NCI-H2081 (cell line): ENCODE measurements at places on chromosomes 1 and 21.

- no peak for DNase-seq
Observed at GRCh38 chr21:17610911-17611310, 1.8 kb downstream of the BTG3 start.

DNA sequence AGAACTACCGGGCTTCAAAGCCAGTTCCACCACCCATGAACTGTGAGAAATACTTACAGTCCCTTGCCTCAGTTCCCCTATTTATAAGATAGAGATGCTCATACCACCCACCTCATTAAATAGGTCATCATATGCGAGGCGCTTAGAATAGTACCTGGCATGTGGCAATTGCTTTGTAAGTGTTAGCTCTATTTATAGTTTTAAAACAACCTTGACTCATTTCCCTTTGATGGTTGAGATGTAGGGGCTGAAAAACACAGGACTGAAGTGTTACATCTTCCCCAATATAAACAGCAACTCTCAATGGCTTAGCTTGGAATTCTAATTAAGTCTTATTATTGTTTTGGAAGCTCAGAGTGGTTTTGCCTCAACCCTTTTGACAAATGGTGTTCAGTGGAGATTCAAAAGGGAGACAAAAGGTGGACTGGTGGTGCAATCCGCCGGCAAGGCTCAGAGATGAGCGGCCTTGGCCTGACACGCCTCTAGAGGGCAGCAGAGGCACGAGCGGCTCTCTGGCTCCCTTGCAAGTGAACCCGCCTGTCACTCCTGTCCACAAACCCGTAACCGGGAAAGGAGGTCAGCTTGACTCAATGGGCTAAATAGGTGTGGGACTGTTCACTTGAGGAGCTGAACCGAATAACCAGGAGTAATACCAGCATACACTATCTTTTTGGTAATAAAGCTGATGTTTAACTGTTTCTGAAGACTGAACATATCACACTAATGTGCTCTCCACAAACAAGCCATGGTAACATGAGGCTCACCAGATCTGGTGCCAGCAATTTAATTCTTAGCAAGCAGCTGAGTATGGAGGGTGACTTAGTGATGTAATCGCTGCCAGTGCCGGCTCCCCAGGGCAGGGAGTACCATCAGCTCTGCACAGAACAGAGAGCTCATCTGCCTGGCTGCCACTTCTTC is 19.5 kb upstream of the SMYD2 start:
- DNase-seq: peak; percentile 88

- DNase-seq: no peak
Observed at GRCh38 chr1:40044110-40044509, 3.6 kb downstream of the CAP1 start.

GRCh38 chr1:103108376-103109150 is at the start of gene COL11A1:
Gene COL11A1, minus strand, starts transcription at chr1:103108522. Its CDS starts 344 bp downstream, at chr1:103108178.
- DNase-seq: no peak

DNA sequence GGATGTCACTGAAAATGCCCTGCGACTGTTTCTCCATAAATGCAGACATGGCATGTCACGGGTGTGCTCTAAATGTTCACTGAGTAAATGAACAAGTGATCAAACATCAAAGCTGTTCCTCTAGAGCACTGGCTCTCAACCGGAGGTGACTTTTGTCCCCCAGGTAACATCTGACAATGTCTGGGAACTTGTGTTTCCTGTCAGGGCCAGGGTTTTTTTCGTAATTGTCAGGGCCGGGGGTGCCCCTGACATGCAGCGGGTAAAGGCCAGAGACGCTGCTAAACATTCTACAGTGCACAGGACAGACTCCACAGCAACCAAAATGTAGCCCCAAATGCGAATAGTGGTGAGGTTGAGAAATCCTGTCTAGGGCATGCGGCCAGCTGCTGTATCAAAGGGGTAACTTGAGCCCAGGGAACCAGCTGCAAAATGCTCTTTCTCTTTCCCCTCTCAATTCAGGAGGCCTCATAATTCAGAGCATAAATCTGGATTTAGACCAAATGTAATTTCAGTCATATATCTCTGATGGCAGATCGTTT is 2.0 kb downstream of the ALDH4A1 start:
- no peak for DNase-seq
